Activated CD8-positive, alpha-beta memory T cell treated with anti-CD3 and anti-CD28 coated beads, Interleukin-2, amount 50 U/mL, for 4 hours (primary cell): ENCODE measurements at places on chromosomes 6 and 20.

GRCh38 chr20:10721976-10722375 is 48.2 kb upstream of the JAG1 start:
- no peak for DNase-seq

DNA sequence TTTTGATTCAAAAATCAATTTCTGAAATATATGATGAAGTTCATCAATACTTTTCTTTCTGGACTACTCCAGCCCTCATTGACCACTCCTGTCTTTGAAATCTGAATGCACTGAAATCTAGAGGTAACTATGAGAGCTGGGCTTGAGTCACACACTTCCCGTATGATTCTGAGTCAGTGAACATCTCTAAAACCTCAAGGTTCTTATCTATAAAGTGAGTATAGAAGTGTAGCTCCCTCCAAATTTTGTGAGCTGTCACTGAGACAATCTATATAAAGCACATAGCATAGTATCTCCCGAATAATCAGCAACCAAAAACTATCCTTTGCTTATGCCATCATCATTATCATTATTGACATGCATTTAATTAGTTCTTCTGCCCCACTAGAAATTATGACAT is 182.4 kb downstream of the TSHZ2 start:
- no peak for DNase-seq

DNA sequence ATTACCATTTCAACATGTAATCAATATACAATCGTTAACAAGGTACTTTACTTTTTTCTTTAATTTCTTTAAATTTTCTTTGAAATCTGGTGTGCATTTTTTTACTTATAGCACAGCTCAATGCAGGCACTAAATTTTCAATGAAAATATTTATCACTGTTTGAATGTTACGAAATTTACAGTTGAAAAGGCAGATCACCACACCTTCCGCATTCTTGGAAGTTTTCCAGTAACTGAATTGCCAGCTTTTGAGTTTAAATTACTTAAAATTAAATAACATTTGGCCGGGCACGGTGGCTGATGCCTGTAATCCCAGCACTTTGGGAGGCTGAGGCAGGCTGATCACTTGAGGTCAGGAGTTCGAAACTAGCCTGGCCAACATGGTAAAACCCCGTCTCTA is 309.9 kb downstream of the BMP7 start:
- DNase-seq, result no peak

DNA sequence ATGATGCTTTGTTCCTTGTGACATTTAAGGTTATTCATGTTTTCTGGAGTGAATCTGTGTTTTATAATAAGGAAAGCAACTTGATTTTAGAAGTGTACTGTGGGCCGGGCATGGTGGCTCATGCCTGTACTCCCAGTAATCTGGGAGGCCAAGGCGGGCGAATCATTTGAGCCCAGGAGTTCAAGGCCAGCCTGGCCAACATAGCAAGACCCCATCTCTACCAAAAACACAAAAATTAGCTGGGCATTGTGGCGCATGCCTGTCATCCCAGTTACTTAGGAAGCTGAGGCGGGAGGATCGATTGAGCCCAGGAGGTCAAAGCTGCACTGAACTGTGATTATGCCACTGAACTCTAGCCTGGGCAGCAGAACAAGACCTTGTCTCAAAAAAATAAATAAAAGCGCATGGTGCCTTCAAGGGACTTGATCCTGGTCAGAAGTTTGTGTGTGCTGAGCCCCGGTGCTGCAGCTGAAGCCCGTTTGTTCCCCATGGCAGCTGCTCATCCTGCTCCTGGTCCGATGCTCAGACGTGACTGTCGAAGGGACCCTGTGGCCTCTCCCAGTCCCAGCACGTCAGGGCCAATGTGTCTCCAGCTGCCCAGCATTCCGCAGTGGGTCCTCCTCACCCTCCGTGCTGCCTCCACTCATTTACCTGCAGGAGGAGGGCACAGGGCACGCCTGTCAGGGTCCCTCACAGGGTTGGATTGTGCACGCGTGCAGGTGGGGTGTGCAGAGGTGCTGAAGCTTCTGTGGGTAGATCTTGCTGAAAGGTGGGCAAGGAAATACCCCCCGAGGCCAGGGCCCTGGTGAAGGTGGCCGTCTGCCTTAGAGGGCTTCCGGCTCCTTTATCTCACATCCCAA is 18.3 kb downstream of the ENTPD6 start:
- no peak for DNase-seq

DNA sequence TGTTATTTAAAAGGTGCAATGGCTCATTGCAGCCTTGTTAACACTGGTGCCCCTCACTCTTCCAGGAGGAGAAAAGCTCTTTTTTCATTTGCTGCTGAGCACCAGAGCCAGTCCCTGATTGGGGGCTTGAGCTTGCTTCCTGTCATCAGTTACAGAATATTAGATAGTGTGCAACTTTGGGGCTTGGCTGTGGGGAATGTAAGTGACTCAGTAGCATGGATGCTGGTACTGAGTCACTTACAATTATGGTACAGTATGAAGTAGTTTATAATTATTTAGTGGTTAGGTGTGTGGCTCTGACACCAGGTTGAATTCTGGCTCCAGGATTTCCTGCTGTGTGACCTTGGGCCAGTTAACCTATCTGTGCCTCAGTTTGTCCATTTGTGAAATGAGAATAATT is 37.6 kb downstream of the ANKS1A start:
- no peak for DNase-seq

DNA sequence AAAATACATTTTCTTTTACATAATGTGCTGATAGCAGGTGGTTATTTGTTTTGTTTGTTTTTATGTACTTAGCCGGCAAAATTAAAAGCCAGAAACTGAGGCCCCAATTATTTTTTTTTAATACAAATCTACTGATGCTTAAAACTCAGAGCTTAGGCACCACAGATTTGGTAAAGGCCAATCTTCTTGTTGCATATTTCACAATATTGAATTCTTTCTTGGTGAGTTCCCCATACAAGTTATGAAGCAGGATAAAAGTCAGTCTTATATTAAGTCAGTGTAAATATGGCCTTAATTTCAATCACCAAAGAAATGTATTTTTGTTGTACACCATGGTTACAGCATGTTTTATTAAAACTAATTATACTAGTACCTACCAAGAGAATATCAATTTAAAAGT is 16.3 kb upstream of the ZDHHC14 start:
- DNase-seq, result no peak

DNA sequence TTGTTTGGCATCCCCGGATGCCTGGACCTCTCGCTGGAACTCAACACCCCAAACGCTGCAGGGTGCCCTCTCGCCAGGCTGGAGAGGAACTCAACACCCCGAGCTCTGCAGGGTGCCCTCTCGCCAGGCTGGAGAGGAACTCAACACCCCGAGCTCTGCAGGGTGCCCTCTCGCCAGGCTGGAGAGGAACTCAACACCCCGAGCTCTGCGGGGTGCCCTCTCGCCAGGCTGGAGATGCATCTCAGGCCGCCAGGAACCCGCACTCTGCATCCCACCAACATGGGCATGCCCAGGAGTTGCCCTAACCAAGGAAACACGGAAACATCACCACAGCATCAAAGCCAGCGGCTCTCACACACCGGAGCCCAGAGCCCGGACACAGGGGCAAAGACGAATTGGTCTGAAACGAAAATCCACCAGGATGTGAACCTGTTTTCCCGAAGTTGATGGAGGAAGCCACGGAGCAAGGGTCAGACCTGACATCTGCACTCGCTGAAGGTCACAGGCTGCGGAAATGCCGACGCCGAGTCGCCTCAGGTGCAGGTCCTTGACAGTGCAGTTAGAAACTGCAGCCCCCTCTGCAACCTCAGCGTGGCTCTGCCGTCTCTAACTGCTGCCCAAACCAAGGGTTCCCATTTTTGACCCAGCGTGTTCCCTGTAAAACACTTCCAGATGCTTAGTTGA is 37.5 kb downstream of the DLL1 start:
- DNase-seq, result no peak
